Calu3 (cell line): ENCODE measurements at places on chromosomes 2 and 18. TPM values are rescaled to one million over a fixed set of nuclear protein-coding genes. Genes with fewer than 3 reads are reported as not detected.

The HK2 gene
- 56.5 and 79.4 TPM in 2 replicates for total RNA-seq

The CYBRD1 gene
- total RNA-seq = 2.3 and 2.6 TPM in 2 replicates

The SH3BP4 gene
- total RNA-seq = 35.0 and 36.9 TPM in 2 replicates

The NT5DC4 gene
- total RNA-seq = 10.1 and 13.6 TPM in 2 replicates

The CCDC178 gene
- not detected in 2 replicates for total RNA-seq

The CDK5R2 gene
- total RNA-seq = 0.59 and 0.86 TPM in 2 replicates

The RTP5 gene
- total RNA-seq = not detected in 2 replicates

The PLGLB2 gene
- total RNA-seq = 1.7 and 2.3 TPM in 2 replicates

The STPG4 gene
- total RNA-seq = 12.7 and 14.4 TPM in 2 replicates

The SAG gene
- not detected in 2 replicates for total RNA-seq

The ALK gene
- not detected in 2 replicates for total RNA-seq

The KCNG3 gene
- 0.73 and 0.94 TPM in 2 replicates for total RNA-seq

The NR4A2 gene
- total RNA-seq = 4.9 and 6.2 TPM in 2 replicates

The DOCK10 gene
- total RNA-seq = 7.2 and 11.9 TPM in 2 replicates

The UPP2 gene
- total RNA-seq = not detected in 2 replicates

The SPHKAP gene
- total RNA-seq = not detected in 2 replicates

The RESP18 gene
- not detected in 2 replicates for total RNA-seq

The KLHL30 gene
- 0.64 and 1.3 TPM in 2 replicates for total RNA-seq

The POTEJ gene
- total RNA-seq = not detected in 2 replicates

The SLC4A3 gene
- 14.9 and 20.2 TPM in 2 replicates for total RNA-seq

The SCG2 gene
- total RNA-seq = 0.52 and 0.56 TPM in 2 replicates

The CLHC1 gene
- 8.4 and 10.4 TPM in 2 replicates for total RNA-seq

The EMILIN1 gene
- total RNA-seq = 0.12 and 0.19 TPM in 2 replicates
